8988T (cell line): ENCODE measurements at places on chromosomes 5 and 9.

DNA sequence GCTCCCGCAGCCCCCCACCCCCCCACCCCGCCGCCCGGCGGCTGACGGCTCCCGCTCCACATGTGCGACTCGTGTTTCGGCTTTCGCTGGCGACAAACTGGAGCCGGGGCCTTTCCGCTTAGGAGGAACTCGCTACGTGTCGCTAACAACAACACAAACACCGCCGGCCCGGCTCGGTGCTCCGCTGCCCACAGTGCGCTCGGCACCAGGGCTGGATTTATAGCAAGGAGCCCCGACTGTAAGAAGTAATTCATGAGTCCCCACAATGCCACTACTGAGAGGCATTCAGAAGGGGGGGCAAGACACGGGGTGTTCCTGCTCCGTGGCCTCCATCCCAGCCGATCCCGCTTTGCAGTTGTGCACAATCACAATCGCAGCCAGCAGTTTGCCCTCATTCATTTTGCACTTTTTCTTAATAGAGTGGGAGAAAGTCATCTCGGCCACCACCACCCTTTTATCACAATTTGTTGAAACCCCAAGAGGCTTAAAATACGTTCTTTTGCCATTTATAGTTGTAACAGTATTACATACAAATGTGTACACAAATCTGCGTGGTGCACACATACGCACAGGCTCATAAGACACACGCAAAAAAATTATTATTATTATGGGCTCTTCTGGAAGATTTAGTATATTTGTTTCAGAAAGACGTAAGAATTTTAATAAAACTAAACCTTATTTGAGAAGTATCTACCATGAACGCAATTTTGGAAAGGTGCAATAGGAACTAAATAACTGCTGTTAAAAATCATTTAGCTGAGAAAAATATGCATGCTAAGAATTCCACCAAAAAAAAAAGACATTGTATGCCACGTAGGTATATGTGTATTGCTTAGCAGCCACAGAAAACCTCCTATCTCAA is 48.1 kb downstream of the EBF1 start:
- no peak for DNase-seq

GRCh38 chr9:107174441-107174840 is 108.6 kb upstream of the RAD23B start:
- DNase-seq, result no peak

DNA sequence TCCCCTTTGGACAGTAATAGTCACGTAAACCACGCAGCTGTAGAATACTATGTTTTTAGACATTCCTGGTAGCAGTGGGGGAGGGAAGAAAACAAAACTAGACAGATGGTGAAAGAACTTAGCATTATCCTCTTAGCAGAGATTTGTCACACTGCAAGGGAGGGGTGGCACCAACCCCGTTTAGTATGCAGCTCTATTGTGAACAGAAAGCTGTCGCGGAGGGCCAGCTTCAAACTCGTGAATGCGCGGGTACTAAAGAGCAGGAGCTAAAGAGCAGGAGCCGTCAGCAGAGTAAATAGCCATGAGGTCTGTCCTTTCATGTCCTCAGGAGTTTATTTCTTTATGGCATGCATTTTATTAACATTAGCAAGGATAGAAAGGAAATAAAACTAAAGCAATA is 141.9 kb upstream of the SLC12A2 start:
- DNase-seq, result no peak

DNA sequence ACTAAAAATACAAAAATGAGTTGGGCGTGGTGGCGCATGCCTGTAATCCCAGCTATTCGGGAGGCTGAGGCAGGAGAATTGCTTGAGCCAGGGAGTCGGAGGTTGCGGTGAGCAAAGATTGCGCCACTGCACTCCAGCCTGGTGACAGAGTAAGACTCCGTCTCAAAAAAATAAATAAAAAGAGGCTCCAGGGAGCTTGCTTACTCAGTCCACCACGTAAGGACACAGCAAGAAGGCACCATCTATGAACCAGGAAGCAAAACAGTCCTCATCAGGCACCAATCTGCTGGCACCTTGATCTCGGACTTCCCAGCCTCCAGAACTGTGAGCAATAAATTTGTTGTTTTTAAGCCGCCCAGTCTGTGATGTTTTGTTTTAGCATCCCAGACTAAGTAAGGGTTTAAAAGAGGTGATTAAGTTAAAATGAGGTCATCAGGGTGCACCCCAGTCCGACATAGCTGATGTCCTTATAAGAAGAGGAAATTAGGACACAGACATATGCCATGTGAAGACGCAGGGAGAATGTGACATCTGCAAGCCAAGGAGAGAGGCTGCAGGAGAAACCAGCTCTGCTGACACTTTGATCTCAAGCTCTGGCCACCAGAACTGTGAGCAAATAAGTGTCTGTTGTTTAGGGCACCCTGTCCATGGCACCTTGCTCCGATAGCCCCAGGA is 45.9 kb downstream of the C9orf50 start:
- no peak for DNase-seq

GRCh38 chr5:73812962-73813588 is 187.1 kb downstream of the ARHGEF28 start:
- DNase-seq, result no peak

- peak; percentile 11 for DNase-seq
Observed at GRCh38 chr9:4298255-4299004, 1.4 kb downstream of the GLIS3 start.

DNA sequence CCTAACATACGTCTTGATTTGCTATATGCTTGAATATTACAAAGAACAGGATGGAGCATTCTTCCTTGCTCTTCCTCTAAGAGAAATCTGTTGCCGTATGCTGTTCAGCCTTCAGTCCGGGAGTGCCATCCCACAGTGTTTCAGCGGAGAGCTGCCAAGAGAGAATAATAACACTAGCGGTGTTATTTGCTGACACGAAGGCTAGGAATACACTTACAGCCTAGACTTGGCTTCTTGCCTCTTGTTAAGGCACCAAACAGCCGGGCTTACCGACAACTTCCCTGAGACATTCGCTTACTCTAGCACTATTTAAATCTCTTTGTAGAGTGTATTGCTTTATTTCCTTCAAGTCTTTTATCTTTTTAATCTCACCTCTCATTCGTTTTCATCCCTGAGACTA is 31.4 kb downstream of the KCTD16 start:
- no peak for DNase-seq

GRCh38 chr5:38541174-38541725 is 15.2 kb downstream of the LIFR start:
- DNase-seq, result no peak

- DNase-seq, result no peak
Observed at GRCh38 chr5:158947846-158948245, 151.9 kb downstream of the EBF1 start.

DNA sequence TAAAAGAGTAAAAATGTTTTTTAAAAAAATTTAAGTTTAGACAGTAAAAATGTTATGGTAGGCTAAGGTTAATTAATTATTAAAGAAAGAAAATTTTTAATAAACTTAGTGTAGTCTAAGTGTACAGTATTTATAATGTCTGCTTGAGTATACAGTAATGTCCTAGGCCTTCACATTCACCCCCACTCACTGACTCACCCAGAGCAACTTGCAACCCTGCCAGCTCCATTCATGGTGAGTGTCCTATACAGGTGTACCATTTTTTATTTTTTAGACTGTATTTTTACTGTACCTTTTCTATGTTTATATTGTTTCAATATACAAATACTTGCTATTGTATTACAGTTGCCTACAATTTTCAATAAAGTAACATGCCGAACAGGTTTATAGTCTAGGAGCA is 234.1 kb downstream of the AUH start:
- no peak for DNase-seq

- DNase-seq, result no peak
Observed at GRCh38 chr5:103834216-103834615, 271.6 kb upstream of the NUDT12 start.
